ENCODE measurements at places on chromosomes 3 and 15.
A peak's percentile ranks its signal among the peaks of the same experiment; 100 is the strongest.

GRCh38 chr15:76163457-76164295 lies 103.9 kb downstream of the TMEM266 start:
- no peak for DNase-seq

GRCh38 chr3:195073866-195074860 lies 196.8 kb downstream of the XXYLT1 start:
- DNase-seq, result no peak

DNA sequence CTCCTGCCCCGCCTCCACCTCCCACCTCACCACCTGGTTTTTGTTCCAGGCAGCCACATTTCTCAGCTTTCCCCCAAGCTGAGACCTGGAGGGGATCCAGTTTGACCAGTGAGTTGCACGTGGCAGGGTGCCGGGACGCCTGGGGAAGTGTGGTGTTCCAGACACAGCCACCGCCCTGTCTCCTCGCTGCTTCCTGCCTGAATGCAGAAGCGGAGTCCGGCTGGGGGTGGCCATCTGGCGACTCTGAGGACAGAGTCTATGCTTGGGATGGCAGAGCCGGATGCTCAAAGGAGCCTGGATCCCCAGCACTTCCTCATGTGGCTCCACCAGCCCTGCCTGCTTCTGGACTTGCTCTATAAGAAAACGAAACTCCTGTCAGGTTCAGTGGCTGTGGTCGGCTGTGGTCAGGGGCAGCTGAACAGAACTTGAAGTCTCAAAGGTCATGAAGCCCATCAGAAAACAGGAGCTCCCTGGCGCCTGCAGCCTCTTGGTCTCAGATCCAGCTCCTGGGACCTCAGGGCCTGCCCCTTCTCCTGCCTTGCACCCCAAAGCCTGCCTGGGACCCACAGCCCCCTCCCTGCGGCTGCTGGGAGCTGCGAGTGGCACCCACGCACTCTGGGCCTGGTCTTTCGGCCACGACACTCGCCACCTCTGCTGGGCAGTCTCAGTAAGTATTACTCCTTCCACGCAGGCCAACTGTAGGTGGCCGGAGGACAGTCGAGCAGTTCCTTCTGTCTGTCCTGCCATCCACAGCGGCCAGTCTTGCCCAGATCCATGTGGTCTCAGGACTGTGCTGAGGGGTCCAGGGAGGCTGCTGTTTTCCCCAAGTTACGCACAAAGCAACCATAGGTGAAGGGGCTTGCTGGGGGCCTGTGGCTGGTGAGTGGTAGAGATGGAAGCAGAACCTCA lies 112.8 kb upstream of the MEF2A start:
- DNase-seq, result peak; percentile 39

- no peak for DNase-seq
Observed at GRCh38 chr15:81095690-81096365, 38.2 kb upstream of the CFAP161 start.

GRCh38 chr15:49718846-49719245 lies 98.0 kb downstream of the DTWD1 start:
- no peak for DNase-seq

DNA sequence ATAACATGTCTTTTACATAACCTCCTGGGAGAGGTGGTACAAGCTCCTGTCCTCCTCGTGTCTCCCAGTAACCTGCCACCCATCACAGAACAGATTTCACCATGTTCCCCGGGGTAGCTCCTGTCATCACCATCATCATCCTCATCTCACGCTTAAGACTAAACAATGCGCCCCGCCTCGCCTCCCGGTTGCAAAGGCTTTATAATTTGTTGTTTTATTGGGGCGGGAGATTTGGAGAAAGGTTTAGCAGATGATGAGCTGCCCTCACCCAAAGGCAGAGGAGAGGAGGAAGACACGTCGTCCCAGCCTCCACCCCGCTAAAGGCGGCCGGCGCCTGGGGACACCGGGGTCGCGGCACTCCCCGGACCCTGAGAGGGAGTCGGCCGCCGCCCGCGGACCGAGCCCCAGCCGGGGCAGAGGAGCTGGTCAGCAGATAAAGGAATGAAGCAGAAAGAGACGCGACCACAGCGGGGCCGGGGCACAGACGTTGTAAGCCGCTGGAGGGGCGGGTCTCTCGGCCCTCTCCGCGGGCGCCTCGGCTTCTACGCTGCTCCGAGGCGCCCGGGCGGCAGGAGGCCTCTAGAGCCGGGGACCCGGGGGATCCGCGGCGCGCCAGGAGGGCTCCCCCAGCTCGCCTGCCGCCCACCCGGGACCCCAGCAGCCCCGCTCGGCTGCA lies 589 bp downstream of the HERC1 start:
- DNase-seq, result peak; percentile 51

DNA sequence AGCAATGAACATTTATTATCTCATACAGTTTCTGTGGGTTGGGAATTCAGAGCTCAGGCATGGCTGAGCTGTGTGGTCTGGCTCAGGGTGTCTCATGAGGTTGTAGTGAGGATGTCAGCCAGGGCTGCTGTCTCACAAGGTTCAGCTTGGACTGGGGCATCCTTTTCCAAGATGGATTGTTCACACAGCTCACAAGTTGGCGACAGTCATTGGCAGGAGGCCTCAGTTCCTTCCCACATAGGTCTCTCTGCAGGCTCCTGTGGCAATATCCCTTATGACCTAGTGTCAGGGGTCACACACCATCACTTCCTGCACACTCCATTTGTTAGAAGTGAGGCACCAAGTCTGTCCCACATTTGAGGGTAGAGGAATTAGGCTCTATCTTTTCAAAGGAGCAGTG lies 56.0 kb downstream of the RPLP1 start:
- no peak for DNase-seq

DNA sequence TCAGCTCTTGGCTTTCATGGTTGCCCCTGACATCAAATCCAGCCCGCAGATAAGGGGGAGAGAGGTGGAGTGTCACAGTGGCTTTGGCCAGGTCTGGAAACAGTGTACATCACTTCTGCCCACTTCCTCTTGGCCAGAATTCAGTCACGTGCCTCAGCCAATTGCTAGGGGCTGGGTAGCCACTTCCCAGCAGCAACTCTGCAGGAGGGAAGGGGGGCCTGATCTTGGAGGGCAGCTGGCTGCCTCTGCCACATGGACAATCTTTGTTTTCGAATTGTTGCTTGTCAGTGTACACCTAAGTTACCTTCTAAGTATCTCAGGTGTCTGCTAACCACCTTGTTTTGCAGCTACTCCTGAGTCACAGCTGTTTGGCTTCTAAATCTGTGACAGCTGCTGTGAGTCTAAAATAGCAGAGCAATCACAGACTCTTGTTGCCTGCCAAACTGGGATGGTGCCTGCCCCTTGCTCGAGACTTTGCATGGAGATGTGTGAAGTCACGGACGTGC lies 41.0 kb upstream of the LIMD1 start:
- DNase-seq, result peak; percentile 34

- DNase-seq, result peak; percentile 74
Observed at GRCh38 chr3:65979162-65979561, 59.6 kb downstream of the MAGI1 start.

DNA sequence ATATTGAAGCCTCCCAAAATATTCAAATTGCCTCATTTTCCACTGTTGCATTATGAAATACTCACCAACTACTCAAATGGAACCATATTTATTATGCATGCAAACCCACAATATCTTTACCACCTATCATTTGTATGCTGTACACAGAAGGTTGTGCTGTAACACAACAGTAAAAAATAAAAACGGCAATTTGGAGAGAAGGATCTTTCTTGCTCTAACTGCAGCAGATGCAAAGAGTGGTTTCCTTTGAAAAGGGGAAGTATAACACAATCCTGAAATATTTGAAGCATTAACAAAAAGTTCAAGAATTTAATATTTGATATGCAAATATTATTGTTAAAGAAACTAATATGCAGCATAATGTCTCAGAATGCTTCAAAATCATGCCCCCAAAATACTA lies 244.5 kb upstream of the SUCLG2 start:
- no peak for DNase-seq

DNA sequence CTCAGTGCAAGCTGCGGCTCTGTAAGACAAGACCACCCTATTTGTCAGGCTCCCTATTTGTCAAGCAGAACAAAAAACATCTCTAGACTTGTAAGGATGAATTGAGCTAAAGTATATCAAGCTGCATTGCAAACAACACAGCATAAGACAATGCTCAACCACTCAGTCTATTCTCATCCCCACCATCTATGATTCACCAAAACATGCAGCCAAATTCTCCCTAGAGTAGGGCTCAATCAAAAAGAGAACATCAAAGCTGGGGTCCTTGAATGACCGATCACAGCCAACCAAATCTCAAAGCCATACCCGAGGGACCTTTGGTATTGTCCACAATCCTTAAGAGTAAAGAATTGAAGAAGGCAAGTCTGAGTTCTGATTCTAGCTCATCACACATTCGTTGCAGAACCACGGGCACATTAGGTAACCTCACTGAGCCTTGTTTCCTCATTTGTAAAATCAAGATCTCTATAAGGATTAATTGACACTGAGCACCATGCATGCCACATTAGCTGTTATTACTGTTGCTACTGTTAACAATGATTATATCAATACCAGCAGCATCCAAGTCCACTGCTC lies 31.2 kb downstream of the RFTN1 start:
- DNase-seq, result no peak

GRCh38 chr3:58237238-58237940 lies at the start of gene ABHD6:
Gene ABHD6 (plus strand): TSS chr3:58237792. CDS start chr3:58256587, 18,795 bp downstream.
- peak; percentile 71 for DNase-seq

DNA sequence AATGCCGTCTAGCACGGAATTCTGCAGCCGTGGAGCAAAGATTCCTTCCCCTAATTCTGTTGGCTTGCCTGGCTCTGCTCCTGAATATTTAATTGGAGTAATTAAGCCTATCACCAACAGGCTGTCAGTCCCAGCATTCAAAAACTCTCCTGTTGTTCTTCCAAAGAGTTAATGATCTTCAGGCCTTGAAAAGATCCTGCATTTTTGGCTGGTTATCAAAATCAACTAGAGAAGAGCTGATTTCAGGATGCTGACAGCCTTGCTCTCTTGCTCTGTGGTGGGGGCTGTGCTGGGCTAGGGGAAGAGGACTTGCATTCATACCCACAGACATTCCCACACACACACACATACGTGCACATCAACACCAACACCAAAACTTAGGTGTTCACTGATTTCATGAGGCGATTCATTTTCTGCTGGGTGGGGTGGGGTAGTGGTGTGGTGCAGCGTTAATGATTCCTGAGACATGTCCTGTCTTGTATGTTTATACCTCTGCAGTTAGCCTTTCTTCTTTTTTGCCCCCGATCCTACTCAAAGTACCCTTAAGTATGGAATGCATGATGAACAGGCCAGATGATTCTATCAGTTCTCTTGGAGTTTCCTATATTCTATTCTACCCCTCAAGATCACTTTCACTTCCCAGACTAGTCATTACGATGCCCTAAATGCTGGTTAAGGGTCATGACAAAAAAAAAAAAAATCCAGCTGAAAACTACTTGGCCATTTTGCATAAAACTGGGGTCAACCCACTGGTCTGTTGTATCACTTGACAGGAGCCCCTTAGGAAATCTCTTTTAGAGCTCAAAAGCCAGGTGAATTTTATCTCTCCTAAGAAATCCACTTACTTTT lies 42.3 kb downstream of the CPN2 start:
- DNase-seq, result no peak

DNA sequence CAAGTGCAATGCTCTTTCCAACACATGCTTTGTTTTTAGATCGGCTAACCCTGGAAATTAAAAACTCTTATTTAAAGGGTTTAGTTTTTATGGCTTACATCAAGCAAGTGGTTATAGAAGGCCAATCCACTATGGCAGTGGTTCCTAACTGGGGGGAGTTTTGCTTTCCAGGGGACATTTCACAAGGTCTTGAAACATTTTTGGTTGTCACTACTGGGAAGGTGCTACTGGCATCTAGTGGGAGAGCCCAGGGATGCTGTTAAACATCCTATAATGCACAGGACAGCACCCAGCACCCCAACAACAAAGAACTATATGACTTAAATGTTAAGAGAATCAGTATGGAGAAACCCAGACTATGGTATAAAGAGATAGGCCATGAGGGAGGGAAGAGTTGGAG lies 439.0 kb downstream of the NTRK3 start:
- no peak for DNase-seq

DNA sequence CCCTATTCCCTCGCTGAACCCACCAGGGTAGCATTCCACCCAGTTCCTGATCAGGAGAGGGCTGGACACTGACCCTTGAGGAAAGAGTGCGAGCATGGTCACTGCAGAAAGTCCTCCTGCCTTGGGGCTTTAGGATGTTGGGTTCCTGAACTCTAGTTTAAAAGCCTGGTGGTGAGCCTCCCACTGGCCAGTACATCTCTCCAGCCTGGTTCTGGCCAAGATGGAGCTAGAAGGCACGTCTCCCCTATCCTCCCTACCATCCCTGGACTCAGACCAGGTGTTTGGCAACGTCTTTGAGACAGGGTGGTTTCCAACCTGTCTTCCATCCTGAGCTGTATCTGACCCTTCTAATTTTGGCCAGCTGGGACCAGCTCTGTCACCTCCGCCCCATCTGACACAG lies 31.4 kb downstream of the NBEAL2 start:
- no peak for DNase-seq

DNA sequence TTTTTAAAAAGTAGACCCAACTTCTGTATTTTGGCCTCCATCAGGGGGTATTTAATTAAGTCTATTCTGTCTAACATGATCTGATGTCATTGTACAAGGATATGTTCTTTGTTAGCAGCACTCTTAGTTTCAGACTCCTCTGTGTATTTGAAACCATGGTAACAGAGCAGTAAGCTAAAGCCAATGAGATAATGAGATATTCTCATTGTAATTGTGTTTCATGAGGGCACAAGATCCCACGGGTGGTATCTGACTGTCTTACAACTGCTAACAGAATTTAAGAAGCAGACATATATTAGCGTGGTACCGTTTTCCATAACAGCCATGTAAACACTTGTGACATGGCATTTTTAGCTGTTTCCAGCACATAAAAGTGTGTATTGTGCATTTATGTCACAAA lies 251.2 kb upstream of the VEPH1 start:
- DNase-seq, result no peak

DNA sequence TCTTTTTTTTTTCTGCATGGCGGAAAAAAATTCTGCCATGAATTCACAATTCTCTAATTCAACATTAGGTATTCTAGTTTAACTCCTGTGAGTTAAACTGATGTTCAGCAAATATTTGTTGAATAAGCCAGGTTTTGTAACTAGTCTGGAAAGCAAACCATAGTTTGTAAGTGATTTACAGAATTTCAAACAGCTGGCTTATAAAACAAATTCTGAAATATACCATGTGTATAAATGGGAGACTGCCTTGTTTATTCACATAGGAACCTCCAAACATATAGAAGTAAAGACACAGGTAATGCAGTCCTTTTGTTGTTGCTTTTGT lies 101.1 kb downstream of the IL1RAP start:
- DNase-seq, result no peak

- DNase-seq, result peak; percentile 69
Observed at GRCh38 chr15:40787344-40787841, 17.6 kb downstream of the C15orf62 start.

All from fibroblast of skin of back (primary cell).